T-helper 9 cell (primary cell): ENCODE measurements at places on chromosomes 11 and 22.

- DNase-seq: no peak
Observed at GRCh38 chr11:133815636-133816035, 29.7 kb downstream of the SPATA19 start.

GRCh38 chr11:44778195-44779100, 51.7 kb downstream of the TSPAN18 start:
- no peak for DNase-seq

GRCh38 chr11:123238297-123238696, 43.2 kb upstream of the CLMP start:
- DNase-seq: no peak

GRCh38 chr11:44464741-44465140, 100.7 kb upstream of the CD82 start:
- DNase-seq: no peak

GRCh38 chr11:102763440-102763839, 17.0 kb downstream of the MMP10 start:
- DNase-seq: no peak

GRCh38 chr11:62664405-62665074, 470 bp downstream of the C11orf98 start:
- DNase-seq: peak; percentile 37
